Substantia nigra (tissue), 51 donors: ENCODE measurements at places on chromosomes 4 and X.

DNA sequence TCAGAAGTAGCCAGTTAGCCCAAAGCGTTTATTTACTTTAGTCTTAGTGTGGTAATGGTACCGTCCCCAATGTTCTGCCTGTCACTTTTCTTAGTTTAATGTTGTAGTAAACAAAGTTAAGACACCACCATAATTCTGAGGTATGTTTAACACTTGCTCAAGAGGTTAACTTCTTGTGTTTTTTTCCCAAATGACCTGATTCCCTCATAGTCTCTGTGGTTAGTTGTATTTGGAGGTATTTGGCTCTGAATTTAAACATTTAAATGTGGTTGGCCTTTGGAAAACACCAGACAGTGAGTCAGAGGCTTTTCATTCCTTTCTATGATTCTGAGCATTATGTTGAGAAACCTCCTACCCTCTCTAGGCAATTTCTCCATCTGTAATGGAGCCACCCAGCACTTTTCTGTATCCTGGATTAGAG lies 47.9 kb downstream of the CXCL1 start:
- no peak for DNase-seq

DNA sequence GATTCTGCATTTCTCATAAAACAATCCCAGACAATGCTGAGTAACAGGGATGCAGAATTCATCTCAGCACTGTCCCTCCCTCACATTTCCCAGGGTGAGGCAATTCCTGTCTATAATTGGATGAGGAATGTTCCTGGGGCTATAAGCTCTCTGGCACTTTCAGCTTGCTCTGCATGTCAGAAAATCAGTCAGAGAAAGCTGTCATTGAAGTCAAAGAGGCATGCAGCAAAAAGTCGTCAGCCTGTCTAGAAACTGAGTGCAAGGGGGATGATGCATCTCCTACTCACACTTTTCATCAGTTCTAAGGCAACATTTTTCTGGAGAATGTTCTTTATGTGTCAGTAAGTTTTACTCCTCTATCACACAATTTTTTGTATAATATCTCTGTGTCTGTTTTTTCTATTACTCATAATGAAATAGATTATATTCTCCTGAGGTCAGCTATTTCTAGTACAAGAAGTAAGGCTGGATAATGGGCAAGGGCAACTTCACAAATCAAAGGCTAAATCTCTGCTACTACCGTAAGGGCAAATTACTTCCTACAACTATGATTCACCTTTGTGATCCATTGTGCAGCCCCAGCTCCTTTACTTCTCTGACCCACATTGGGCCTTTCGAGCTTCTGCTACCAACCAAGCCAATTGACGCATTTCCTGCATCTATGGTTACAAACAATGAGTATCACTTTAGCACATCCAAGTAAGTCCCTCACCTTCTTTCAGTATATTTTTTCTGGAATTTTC lies 56.0 kb downstream of the TASL start:
- DNase-seq: no peak

GRCh38 chrX:1051421-1051820 lies 161.0 kb downstream of the CRLF2 start:
- no peak for DNase-seq

DNA sequence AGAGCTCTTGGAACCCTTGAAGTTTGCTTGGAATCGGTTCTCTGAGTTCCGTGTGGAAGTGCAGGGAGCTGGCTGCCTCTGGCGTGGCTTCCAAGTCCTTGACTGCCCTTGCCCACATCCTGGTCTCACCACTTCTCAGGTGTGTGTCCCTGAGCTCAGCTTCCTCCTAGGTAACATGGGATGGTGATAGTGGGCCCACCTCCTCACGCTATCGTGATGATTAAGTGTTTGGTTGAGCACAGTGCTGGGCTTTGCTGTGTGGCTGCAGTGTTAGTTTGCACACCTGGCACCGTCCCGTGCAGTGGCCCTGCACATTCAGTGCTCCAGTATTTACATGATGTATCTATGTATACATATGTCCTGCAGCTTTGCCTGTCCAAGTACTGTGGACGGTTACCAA lies 81.5 kb downstream of the CLDN34 start:
- DNase-seq: no peak

- peak; percentile 68 for DNase-seq
Observed at GRCh38 chrX:69222103-69223090, 57.1 kb upstream of the PJA1 start.
